ENCODE measurements at places on chromosomes 7 and 10.
A peak's percentile ranks its signal among the peaks of the same experiment; 100 is the strongest.

- no peak for DNase-seq
Measured at GRCh38 chr10:200405-200804, 65.2 kb downstream of the ZMYND11 start.

DNA sequence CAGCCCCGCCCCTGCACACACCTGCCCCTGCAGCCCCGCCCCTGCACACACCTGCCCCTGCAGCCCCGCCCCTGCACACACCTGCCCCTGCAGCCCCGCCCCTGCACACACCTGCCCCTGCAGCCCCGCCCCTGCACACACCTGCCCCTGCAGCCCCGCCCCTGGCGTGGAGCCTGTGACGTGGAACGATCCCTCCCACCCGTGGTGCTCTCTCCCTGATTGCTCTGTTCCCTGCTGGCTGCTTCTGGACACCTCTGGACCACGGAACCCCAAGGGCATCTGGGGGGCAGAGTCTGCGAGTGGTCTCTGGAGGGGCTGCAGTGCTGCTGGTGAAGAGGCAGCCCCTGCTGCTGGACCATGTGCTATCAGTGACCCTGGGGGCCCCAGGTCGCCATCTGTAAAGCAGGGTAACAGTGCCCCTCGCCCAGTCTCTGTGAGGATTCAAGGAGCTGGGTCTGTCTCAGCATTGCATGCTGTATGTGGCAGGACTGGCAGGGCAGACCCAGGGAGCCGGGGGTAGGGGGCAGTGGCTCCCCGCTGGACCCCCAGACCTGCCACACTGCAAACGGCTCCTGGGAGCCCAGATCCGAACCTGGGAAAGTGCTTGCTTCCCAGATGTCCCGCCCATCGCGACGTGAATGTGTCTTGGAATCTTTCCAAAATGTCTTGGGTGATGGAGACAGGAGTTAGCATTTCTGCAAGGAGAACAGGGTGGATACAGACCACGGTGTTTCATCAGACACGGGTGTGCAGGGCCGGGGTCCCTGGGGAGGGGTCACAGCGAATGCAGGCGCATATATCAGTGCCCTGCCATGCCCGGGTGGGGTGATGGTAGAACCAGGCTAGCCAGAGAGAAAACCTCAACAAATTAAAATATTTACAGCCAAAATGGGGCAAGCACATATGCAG lies 27.9 kb upstream of the NKX6-2 start:
- DNase-seq, result no peak

GRCh38 chr10:124756156-124756903 lies 12.2 kb upstream of the FAM53B start:
- DNase-seq, result peak; percentile 35

DNA sequence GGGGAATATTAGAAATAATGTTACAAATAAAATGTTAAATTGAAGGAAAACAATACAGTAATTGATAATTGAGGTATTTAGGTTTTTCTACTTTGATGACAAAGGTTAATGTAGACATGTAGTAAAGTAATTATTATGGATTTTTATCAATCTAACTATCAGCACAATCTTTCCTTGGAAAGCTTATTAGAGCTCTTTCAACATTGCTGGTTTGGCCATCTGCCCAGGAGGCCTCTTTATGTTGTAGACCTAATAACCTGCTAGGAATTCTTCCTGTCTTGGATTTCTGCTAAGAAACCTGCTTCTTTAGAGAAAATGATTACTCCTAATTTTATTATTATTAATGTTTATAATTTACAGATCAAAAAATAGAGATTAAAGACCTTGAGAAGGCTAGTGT lies 78.9 kb downstream of the CHRM2 start:
- no peak for DNase-seq

GRCh38 chr7:129258649-129259389 lies 34.0 kb downstream of the AHCYL2 start:
- no peak for DNase-seq

DNA sequence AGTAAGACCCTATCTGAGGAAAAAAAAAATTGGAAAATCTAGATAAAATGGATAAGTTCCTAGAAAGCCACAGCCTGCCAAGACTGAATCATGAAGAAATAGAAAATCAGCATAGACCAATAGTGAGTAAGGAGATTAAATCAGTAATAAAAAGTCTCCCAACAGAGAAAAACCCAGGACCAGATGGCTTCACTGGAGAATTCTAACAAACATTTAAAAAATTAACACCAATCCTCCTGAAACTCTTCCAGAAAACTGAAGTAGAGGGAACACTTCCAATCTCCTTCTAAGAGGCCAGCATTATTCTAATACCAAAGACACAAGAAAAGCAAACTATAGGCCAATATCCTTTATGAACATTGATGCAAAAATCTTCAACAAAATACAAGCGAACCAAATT lies 8.8 kb upstream of the LIMK1 start:
- no peak for DNase-seq

DNA sequence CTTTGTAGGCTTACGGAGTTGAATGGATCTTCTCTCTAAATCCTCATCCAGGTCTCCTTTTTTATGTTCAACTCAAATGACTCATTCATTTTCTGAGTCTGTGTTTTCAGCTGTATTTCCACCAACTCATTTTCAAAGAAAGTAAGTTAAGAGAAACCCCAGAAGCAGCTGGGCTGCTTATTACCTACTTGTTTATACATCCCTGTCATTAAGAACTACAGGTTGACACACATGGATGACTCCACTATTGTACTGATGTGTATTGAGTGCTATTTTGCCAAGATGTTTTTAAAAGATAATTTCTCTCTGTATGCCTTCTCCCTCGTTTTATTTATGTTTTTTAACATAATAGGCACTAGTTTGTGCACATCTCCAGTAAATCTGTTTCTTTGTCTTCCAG lies 41.9 kb downstream of the DGKI start:
- no peak for DNase-seq

DNA sequence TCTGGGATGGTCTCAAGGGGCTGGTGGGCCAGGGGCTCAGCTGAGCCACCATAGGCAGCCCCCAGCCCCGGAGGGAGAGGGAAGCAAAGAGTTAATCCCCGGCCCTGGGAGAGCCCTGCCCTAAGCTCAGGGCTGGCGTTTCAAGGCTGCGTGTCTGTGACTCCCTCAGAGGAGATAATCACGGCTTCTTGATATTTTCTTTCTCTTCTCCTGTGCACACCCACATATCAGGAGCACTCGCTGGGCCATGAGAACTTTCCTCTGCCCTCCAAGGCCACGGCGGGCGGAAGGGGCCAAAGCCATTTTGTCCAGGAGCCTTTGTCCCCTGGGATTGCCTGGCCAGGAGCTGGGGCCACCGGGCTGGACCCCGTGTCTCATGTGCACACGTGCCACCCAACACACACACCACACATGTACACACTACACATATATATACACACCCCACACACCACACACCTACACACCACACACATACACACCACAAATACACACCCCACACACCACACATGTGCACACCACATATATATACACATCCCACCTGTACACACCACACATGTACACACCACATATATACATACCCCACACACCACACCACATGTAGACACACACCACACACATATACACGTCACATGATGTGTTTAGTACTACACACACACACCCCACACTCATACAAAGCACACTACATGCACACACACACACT lies 16.9 kb downstream of the VENTX start:
- no peak for DNase-seq

DNA sequence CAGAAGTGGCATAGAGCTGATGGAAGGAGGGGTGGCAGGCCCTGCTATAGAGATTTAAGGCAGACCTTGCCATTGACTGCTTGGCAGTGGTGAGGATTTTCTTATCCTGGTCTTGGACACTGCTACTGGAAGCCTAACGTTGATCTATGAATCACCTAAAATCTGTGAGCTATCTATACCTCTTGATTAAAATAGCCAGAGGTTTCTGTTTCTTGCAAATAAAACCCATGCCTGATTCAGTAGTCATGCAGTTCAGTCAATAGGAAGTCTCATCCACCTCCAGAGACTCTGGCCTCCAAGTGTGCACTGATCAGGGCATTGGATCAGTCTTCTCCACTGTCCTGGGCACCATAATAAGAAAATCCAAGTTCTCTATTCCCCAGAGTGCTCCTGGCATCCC lies 286.5 kb downstream of the PTEN start:
- no peak for DNase-seq

- no peak for DNase-seq
Measured at GRCh38 chr10:123274306-123275135, 120.3 kb downstream of the BUB3 start.

- DNase-seq, result no peak
Measured at GRCh38 chr7:14839307-14839706, 63.2 kb downstream of the DGKB start.

- no peak for DNase-seq
Measured at GRCh38 chr7:149642589-149642988, 130.8 kb downstream of the ZNF467 start.

- peak; percentile 51 for DNase-seq
Measured at GRCh38 chr7:142327628-142328405, 70.0 kb upstream of the PRSS58 start.

GRCh38 chr10:71577345-71577744 lies 142.2 kb downstream of the C10orf105 start:
- DNase-seq, result no peak

DNA sequence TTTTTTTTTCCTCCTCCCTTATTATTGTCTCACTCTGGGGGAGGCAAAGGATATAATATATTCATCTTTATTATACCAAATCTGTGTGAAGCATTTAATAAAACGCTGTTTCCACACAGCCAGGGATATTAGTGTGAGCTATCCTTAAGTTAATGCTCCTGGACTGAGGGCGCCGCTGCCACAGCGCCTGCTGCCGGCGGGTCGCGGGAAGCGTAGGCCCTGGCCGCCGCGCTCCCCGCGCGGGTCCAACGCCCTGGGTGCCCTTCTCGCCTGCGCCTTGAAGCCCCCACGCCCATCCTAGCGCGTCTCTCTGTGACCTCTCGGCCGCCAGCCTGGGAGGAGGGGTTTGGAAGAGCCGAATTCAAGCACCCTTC lies 9.5 kb upstream of the LBX1 start:
- DNase-seq, result no peak

- no peak for DNase-seq
Measured at GRCh38 chr7:41428381-41428780, 274.5 kb downstream of the INHBA start.

DNA sequence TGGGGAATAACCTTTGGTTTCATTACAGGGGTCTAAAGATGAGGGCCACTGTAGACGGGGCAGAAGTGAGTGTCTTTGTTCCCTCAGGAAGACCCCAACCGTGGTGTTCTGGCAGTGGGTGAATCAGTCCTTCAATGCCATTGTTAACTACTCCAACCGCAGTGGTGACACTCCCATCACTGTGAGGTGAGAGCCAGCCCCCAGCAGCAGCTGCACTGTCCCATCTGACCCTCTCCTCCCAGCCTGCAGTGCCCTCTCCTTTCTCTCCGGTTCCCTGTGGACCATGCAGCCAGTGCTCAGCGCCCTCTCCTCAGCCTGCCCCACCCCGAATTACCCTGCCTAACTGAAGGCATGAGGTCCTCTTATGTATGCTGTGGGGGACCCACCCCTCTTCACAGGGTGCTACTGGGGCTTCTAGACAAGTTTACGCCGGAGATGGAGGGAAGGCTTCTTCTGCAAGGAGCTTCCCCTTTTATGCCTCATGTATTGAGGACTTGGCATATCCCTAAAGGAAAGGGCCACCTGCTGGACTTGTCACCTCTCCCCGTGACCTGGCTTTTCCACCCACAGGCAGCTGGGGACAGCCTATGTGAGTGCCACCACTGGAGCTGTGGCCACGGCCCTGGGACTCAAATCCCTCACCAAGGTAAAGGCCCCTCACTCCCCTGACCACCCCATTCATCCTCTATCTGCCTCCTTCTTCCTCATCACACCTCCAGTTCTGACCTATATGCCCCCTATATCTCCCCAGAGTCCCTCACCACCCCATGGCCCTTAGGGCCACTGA lies 5.1 kb downstream of the SFXN3 start:
- no peak for DNase-seq

DNA sequence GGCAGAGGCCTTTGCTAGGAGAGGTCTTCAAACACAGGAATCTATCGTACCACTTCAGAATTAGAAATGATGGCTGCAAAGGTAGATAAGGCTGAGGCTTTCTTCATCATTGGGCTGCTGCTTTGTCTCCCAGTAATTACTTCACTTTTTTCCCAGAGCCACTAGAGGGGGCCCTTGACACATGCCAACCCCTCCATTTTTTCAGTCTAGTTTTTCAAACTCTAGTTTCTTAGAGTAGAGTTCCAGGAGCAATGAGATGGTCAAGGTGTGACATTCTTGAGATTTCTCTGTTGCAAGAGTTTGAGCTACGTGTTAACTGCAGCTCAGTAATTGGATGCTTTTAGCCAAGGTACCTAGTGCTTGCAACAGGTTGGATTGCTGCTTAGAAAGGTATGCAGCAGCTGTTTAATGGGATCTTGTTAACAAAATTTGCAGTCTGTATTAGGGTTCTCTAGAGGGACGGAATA lies 33.8 kb upstream of the RBM20 start:
- DNase-seq, result peak; percentile 66

DNA sequence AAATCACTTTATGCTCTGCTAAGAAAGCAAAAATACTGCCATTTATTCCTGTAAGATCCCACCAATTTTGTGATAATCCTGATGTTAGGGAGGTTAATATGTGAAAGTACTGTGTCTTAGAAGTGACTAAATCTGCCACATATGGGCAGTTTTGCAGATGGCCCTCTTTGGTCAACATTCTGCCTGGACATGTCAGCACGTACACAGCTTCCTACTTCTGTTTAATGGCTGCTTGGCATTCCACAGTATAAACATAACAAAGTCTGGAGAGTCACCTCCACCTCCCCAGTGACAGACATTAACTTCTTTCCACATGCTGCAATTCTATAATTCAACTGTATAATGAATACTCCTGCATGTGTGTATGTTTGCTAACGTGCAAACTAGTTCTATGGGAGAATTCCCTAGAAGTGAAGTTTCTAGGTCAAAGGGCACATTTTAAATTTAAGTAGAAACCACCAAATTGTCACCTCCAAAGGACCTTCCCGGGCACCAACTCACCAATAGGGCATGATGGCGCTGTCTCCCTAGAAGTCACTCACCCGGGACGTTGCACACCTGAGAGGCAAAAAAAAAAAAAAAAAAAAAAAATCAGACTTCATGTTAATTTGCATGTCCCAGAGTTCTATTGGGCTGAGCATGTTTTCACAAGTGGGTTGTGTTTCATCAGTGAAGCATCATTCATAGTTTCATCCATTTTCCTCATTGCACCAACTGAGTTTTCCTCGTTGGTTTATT lies 38.9 kb downstream of the MKI67 start:
- no peak for DNase-seq

DNA sequence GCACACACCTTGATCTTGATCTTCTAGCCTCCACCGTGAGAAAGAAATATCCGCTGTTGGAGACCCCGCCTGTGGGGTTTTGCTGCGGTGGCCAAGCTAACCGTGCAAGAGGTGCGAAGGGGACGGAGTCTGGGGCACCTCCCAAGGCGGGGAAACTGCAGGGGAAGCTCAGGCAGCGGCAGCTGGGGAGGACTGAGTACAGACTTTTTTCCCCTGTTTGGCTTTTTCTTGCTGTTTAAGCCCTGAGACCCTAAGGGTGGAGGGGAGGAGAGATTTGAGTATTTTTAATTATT lies 108.0 kb downstream of the DNAJB6 start:
- DNase-seq, result no peak

- no peak for DNase-seq
Measured at GRCh38 chr7:92656121-92656520, 65.9 kb upstream of the FAM133B start.
